Right cardiac atrium (tissue), 5 donors: ENCODE measurements at places on chromosomes 7 and 10.

DNA sequence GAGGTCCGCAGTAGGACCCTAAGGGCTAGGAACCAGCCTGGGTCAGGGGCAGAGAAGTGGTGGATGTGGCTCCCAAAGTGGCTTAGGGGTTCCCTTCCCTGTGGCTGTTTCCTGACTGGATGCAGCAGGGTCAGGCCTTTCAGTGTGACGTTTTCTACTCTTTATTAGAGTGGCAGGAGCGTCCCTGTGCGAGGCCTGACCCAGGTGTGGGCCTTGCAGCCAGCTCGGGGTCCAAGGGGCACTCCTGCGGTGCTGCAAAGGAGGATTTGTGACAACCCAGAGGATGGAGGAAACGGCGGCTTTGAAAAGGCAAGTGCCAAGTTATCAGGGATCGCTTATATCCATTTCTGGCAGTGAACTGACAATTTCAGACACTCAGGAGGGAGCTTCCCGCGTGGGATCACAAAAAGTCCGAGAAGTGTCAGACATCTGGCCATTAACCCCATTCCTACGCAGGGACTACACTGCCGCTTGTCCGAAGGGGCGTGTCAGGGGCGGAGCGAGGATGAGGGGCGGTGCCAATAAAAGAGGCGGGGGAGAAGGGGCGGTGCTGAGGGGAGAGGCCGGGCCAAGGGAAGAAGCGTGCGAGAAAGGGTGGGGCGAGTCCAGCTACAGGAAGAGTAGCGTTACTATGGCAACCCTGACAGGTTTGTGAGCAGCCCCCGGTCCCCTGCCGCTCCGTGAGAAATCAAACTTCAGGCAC, 98.8 kb upstream of the ZNF722 start:
- DNase-seq: peak; percentile 94

DNA sequence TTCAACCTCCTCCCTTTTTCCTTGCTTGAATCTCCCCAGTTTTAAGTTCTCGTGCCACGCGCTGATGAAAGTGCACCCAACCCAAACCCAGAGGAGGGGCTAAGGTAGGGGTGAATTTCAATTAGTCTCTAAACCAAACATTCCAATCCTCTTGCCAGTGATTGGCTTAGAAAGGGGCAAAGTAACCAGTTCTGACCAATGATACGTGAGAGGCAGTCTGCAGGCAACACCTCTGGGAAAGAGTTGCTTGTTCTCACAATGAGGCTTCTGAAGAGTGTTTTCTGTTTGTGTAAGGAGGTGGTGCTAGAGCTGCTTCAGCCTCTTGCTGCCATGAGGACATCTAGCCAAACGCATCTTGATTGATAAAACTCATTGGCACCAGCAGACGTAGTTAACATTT, 21.8 kb downstream of the SLC35G1 start:
- no peak for DNase-seq

- no peak for DNase-seq
These were observed 108.7 kb downstream of the DNAJC1 start for GRCh38 chr10:21894648-21895342.

GRCh38 chr10:86177537-86178155, 188.9 kb downstream of the GRID1 start:
- DNase-seq: no peak
